ENCODE measurements at places on chromosomes 1 and 21.

- DNase-seq, result no peak
Observed at GRCh38 chr1:158180741-158181576, at the start of gene CD1D. TSS of gene CD1D (plus strand) at chr1:158180895. CDS start at chr1:158181102, 207 bp downstream.

DNA sequence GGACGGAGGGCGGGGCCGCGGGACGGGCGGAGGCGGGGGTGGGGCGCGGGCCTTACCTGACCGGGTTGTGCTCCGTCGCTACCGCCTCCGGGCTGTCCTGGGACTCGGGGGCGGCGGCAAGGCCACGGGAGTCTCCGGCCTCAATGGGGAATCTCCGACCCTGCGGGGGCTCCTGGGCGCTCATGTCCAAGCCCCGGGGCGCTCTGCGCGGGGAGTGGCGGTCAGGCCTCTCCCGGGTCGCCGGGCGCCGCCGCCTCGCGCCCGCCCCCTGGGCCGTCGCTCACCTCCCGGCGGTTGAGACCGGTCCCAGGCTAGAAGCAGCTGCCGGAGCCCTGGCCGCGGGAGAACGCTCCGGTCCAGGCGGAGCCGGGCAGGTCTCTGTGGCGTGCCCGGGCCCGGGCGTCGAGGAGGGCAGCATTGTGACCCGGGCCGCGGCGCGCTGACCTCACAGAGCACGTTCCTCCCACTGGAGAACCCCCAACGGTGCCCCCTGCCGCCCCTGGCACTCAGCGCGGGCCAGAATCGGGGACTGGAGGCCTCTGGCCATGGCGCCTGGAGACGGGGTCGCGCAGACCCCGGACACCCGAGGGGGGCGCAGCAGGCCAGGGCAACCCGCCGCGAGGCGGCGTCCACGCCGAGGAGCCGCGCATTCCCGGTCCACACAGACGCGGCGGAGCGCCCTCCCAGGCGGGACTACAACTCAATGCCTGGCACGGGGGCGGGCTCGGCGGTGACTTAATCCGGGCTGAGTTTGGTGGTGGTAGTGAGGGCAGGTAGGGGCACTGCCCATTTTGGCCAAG, 411 bp downstream of the FAM229A start:
- no peak for DNase-seq

- DNase-seq, result no peak
Observed at GRCh38 chr1:110424699-110425611, 17.5 kb upstream of the LAMTOR5 start.

GRCh38 chr1:230300322-230301301, 125.5 kb downstream of the PGBD5 start:
- DNase-seq, result no peak

DNA sequence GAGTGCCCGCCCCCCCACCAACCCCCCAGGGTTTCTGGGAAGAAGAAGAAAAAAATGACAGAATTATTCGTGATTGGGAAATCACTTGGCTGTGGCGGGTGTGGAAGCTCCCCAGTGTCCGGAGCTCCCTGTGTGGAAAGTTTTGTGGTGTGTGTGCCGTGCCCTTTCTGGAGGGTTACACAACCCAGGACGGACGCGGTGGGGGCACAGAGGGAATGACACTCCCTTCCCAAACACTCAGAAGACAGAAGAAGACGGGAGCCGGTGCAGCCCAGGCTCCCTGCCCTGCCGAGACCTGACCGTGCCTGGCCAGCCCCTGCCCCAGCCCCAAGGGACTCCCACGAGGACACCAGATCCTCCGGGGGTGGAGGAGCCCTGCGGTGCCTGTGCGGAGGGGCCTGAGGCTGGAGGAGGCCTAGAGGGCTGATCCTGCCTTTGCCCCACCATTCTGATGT, 33.0 kb upstream of the ADARB1 start:
- no peak for DNase-seq

DNA sequence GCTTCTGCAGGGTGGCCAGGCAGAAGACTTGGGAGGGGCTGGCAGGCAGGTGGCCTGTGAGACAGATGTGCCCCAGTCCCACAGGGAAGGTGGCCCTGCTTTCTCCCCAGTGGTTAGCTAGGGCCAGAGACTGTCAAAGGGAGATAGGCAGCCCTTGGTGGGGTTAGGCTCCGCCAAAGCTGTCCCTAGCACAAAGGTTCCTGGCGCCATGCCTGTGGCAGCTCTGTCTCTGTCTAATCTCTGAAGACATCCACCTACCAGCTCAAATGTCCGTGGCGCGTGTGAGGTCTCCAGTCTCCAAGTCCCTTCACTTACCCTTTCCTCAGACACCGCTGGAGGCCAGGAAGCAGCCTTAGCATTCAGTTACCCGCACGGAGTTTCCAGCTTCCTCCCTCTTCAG, 17.7 kb downstream of the TCP10L start:
- DNase-seq, result no peak

GRCh38 chr1:212643877-212644276, 35.3 kb downstream of the ATF3 start:
- no peak for DNase-seq

DNA sequence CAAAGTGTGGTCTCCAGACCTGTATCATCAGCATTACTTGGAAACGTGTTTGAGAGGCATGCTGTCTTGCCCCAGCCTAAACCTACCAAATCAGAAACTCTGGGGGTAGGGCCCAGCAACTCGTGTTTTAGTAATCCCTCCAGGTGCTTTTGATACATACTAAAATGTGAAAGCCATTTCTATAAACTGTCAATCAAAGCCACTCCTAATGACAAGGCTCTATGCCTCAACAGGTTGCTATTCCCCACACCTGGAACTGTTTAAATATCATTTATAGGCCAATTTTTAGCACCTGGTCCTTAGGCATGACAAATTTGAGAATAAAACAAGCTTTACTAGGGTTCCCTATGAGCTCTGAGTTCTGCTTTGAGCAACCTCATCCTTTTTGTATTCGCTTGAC, 158.7 kb upstream of the NR5A2 start:
- no peak for DNase-seq

GRCh38 chr1:36481771-36482723, 666 bp downstream of the CSF3R start:
- no peak for DNase-seq

DNA sequence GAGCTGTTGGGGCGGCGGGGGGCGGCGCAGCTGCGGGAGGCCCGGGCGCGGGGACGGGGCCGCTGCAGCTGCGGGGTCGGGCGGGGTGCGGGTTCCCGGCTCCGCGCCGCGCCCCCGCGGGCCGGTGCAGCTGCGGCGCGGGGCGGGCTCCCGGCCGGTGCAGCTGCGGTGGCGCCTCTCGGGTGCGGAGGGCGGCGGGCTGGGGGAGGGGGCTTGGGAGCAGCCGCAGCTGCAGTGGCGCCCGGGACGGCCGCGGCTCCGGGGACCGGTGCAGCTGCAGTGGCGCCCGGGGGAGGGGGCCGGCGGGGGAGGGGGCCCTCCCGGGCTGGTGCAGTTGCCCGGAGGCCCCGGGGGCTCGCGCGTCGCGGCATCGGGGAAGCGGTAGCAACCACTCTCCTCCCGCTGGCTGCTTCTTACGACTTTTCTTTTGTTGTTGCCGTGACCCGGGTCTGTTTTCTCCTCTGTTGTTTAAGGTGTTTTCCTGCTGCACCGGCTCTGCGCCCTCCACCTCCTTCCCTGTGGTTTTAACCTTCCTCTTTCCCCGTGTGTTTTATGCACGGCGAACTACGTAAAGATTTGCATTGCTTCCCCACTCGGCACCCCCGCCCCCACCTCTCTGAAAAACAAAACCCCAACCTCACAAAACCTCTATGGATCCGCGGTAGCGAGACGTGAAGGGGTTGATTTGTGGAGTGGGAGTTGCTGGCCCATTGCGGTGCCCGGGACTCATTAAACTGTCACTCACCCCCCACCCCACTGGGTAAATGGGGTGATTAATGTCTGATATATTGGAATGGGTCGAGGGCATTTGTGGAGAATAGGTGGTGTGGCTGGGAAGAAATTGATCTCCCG, 1.7 kb upstream of the ZBTB18 start:
- no peak for DNase-seq

DNA sequence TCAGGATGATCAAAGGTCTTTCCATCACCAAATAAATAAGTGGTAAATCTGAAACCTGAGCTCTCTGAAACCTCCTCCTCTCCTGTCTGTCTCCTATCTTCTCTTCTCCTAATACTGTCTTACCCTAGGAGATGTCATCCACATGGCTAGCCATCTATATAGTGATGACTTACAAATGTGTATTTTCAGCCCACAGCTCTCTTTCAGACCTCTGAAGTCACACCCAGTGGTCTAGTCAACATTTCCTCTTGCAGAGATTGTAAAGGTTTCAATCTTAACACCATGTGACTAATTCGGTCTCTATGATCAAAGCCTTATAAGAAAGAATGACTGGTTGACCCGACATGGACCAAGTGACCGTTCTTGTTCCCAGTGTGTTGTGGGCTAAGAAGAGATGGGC, 63.1 kb upstream of the DPT start:
- no peak for DNase-seq

DNA sequence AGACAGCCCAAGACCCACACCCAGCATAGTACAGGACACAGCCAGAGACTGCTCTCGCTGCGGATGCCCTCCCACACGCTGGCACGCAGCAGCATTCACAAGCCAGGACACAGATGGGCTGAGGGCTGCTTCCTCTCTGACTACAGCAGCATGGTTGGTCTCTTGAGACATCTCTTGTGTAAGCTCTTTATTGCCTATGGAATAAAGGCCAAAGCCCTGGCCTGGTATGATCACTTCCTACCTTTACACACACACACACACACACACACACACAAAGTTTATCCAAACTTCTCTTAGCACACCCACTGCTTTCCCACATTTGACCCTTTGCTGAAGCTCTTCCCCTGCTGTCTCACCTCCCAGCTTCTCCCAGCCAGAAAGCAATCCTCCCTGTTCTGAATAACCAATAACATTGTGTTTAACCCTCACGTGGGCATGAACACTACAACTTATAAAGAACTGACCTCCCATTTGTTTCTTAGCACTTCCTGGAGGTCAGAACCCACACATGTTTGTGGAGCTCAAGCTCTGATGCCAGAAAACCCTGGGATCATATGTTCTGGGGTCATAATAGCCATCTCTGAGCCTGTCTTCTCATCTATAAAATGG, 1.2 kb upstream of the LUZP1 start:
- no peak for DNase-seq

DNA sequence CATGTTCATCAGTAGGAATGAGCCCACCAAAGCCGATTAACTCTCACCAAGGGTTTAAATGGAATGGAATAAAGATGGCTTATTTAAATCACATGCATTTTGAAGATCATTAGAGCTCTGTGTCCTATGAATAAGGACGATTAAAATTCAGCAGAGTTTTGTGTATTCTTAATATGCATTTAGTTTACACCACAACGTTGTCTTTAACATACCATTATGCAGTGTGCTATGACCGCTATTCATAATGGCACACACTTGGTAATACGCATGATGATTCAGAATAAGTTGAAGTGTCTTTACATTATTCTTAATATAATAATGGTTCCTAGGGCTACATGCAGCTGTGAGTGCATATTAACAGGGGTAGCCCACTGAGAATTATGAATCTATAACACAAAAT, 190.7 kb downstream of the PTBP2 start:
- no peak for DNase-seq

DNA sequence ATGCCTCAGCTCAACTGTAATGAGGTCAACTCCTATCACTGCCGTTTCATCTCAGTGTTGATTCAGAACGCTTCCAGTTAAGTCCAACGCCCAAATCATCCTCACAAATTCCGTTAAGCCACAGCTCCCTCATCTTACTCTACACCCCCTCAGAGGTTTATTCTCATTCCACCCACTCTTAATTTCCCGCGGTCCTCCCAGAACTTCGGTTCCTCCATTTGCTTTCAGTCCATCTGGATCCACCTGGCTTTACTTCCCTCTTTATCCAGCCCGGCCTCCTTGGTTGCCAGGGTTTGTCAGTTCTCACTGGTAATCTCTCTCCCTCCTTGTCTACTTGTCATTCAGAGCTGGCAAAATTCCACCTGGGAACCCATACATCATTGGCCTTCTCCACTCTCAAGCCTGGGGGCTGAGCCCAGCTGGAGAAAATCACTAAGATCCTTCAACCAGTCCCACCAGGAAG, 51.3 kb upstream of the RUNX1 start:
- DNase-seq, result no peak

- DNase-seq, result no peak
Observed at GRCh38 chr1:29893806-29894205, 657.5 kb downstream of the PTPRU start.

- no peak for DNase-seq
Observed at GRCh38 chr1:48530727-48531351, 58.8 kb upstream of the SPATA6 start.

DNA sequence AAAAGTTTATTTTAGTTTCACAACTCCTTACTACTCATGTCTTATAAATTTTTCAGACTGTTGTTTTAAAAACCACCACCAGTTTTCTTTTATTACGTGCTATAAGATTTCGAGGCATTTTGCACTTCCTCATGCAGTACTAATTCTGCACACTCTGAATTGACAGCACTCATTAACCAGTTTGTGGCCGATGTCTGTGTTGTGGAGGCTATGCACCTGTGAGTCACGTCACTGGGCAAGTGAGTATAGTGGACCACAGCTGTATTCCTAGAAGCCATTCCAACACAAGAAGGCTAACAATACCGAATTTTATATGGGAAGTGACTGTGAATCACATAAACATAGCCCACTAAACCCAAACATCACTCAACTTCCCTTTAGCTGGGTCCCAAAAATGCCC, 21.0 kb upstream of the SPATA6 start:
- no peak for DNase-seq

GRCh38 chr1:93446837-93447451, 974 bp upstream of the FNBP1L start:
- no peak for DNase-seq

GRCh38 chr1:202952818-202953217, 5.3 kb downstream of the ADIPOR1 start:
- no peak for DNase-seq

DNA sequence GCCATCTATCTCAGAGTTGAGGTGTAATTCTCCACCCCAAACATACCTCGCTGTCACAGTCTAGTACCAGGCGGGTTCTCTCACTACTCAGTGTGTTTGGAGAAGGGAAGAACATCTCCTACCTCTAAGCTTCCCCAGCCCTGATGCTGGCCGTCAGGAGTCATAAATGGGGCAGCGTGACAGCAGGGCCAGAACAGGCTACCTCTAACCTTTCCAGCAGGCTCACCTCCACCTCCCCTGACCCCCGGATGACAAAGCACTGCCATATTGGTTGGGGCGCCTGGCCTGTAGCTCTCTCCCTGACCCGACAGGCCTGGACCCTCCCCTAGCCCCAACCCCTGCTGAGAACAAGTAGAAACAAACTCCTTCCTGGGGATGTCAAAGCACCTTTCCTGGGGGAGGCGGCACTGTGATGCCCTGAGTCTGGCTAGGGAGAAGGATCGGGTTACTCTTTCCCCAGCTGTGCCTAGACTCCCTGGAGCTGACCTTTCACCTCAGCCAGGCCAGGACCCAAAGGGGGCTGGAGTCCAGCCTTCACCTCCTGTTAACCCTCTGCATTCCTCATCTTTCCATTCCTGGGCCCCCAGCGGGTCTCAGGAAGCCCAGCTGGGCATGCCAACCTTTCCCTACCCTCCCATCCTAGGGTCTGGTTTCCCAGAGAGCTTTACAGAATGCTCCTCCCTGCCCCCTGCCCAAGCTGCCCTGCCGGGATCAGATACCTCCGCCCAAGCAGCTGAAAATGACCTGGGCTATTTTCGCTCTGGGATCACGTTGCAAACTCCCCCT, 34.2 kb downstream of the AHDC1 start:
- no peak for DNase-seq

All from stimulated activated CD8-positive, alpha-beta memory T cell treated with anti-CD3 and anti-CD28 coated beads, Interleukin-7, amount 100 ng/mL, for 1 hour (primary cell).